ENCODE measurements at places on chromosomes 7 and 10.
A peak's percentile ranks its signal among the peaks of the same experiment; 100 is the strongest.

- peak; percentile 17 for DNase-seq
Observed at GRCh38 chr10:6014241-6014761, 37.0 kb upstream of the IL15RA start.

DNA sequence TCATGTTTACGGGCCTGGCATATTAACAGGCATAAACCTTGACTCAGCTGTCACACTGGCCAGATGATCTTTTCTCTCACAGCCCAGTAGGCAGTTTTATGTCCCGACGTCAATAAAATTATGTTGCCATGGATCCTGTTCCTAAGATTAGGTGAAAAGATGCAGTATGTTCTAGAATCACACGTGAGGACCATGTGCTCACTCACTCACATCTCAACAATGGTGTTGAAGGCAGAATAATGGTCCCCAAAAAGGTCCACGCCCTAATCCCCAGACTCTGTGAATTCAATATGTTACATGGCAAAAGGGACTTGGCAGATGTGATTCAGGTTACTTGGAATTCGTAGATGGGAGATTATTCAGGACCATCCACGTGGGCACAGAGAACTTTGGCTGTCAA lies 3.5 kb downstream of the DOCK1 start:
- no peak for DNase-seq

DNA sequence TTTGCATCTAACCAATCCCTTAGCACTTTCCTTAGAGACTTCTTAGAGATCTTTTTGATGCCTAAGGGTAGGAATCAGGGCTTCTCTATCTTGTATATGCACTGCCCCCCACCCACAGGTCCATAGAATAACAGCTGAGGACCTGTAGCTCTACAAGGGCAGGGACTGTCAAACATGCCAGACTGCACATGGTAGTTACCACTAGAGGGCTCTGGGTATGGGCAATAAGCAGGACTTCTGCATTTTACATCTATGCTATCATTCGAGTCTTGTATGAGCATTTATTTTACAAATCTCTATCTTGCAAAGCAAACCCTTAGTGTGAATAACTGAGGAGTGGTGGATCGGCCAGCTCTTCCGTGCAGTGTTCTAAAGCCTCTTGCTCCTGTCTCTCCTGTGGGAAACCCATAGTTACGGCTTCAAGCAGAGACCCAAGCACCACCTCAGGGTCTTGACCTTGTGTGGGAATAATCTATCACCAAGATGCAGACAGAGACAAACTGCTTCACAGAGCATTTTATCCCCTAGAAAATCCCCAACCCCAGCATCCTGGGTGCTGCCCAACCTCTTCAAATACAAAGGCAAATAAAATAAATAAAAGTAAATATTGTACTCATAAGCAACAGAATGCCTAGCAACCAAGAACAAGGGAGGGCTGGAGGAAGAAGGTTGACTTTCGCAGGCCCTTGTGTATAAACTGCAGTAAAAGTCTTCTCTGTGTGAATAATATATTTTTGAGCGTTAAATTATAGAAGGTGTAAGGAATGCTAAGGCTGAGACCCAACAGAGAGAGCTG lies 219.3 kb downstream of the WDR11 start:
- DNase-seq, result no peak

DNA sequence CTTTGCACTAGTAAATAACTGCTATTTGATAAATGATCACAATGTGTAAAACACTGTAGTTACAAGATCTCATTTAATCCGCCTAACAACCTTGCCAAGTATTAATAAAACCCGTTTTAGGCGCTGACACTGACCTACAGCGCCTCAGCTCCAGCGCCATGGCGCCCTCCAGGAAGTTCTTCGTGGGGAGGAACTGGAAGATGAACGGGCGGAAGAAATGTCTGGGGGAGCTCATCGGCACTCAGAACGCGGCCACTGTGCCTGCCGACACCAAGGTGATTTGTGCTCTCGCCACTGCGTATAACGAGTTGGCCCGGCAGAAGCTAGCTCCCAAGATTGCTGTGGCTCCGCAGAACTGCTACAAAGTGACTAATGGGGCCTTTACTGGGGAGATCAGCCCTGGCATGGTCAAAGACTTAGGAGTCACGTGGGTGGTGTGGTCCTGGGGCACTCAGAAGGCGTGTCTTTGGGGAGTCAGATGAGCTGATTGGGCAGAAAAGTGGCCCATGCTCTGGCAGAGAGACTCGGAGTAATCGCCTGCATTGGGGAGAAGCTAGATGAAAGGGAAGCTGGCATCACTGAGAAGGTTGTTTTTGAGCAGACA lies 1.1 kb upstream of the TNPO3 start:
- DNase-seq, result no peak

GRCh38 chr7:147321504-147321903 lies 1204.9 kb downstream of the CNTNAP2 start:
- no peak for DNase-seq
